ENCODE measurements at places on chromosomes 3 and 15. TPM values are rescaled to one million over a fixed set of nuclear protein-coding genes. Genes with fewer than 3 reads are reported as not detected.

Gene ARGFX
- not detected for total RNA-seq

Gene CLDN1
- total RNA-seq, result 0.27 TPM

DNA sequence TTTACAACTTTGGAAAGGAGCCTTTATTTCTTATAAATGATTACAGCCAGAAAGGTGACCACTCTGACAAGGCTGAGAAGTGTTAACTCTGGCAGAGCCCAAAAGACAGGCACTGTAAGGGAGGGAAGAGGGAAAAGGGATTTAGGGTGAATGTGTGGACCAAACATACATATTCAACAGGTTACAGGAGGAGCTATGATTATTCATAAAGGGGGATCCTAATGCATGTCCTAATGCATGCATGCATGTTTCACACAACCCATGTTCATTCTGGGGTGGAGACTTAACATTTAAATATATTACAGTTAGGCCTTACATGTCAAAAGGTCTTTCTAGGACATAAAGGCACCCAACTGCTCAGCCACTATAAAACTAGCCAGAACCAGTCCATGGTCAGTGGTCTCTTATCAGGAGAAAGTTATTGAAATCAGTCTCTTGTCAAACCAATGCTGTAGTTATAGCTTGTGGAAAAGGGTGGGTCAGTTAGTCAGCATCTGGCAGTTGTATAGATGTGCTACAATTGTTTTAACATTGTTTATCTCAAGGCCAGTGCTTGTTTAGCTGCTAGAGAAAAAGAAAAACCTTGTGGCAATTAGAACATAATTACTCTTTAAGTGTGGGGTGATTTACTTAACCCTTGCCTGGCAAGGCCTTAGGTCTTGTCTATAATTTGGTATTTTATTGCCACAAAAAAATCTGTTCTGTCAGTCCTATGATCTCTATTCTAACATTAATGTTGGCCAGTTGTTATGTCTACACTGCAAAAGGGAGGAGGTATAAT is 77.5 kb downstream of the RAD18 start:
- H3K4me3 ChIP-seq, result no peak overlapping the region
- peaks cover 3% of the 10 kb centered on the region for H3K36me3 ChIP-seq
- H3K27me3 ChIP-seq, result no peaks in the 10 kb centered on the region
- no peak overlapping the region for H3K27ac ChIP-seq
- H3K4me1 ChIP-seq, result no peaks in the 10 kb centered on the region

- no peak overlapping the region for H3K27ac ChIP-seq
- peaks cover 28% of the 10 kb centered on the region for H3K4me1 ChIP-seq
- H3K4me3 ChIP-seq, result no peak overlapping the region
- no peaks in the 10 kb centered on the region for H3K36me3 ChIP-seq
- no peaks in the 10 kb centered on the region for H3K27me3 ChIP-seq
Observed at GRCh38 chr3:120796976-120797375, 54.4 kb downstream of the GTF2E1 start.
